ENCODE measurements at places on chromosomes 2 and 18.

DNA sequence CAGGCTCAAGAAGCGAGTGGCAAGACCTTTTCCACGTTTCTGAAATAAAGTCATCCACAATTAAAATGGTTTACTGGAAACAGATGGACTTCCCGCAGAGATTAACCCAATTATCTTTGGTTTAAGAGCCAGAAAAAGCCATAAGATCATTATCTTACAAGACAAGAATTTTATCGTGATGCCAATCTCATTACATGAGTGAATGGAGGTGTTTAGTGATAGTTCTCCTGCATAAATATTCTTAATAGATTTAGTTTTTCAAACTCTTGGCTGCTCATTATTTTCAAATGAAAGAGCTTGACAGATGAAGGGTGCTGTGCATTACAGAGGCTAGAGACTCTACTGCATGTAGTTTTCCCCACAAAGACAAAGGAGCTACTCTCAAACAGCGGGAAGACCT lies 1028.4 kb upstream of the PIK3C3 start:
- DNase-seq: no peak

DNA sequence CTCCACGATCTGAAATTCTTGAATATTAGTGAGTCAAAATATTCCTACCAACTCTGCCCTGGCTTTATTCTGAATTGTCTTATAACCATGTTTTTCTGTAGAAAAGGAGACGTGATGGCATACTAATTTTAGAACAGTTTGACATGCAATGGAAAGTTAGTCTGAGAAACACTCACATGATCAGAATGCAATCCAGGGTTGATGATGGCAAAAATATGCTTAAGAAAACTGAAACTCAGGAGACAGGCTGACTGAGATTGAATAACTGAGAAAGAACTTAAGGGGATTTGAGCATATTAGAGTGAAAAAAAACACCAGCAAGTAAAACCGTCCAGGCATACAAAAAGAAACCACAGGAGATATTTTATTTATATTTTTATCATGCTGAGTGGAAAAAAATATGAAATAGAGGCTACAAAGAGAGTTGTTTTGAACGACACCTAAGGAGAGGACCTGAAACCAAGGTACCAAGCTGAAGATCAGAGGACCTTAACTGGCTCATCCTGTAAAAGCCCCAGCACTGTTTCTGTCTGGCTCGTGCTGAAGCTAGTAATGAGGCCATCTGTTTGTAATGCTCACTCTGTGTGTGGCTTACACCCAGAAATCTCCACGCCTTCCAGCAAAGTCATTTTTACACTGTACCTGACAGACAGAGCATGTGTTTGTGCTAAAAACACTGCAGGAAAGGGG lies 437.2 kb upstream of the PKDCC start:
- no peak for DNase-seq

DNA sequence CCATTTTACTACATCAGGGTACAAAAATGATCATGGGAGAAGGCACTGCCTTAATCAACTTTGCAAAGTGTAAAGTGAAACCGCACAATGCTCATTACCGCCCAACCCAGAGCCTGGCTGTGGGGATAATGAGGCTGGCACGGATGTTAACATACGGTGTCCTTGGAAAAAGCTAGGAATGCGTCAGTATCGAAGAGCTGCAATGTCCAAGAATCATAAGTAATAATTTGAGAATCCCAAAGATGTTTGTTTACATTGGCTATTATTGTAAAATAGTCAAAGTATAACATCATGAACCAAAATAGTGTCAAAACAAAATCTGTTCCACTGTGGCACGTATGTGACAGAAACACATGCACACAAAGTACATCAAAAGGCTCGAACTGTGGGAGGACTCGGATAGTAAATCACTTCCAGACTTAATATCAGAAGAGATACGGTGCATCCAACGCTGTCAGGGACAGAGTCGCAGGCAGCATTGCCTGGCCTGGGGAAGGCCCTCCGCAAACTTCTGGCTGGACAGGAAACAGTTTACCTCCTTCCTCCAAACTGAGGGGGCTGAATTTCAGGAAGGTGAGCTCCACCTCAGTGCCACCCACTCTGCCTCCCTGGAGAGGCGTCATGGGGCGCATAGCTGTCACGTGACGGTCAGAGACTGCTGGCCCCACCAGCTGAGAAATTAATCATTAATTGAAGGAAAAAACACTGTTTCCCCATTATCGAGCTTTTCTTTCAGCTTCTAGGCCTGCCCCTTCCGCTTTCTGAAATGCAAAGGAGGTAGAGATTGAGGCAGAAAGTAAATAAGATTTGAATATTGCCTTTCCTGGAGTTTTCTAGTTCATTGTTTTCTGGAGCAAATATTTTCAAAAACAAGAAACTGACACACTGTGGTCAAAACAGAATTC lies 1.8 kb upstream of the ID2 start:
- DNase-seq: no peak

DNA sequence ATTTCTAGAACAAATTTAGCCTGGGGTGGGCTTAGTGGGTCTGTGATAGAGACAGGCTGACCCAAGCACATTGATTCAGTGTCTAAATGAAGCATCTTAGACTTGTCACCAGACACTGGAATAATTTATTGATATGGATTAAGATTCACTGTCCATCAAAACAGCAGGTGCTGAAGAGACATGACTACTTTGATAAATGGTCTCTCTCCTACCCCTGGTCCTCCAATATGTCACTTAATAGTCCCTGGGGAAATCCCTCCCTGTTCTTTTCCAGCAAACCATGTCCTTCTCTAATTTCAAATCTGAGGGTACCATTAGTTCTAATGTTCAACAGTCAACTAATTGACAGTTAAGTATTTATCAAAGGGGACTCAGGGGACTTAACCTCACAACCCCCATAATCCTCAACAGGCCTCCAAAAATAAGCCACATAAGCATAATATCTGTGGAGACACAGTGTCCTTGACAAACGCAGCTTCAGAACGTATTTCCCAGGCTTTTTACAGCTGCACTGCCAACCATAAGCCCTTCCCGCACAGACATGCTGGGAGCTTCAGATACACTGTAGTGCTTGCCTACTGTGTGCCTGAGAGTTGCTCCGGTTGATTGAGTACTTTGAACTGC lies 391.0 kb downstream of the THSD7B start:
- no peak for DNase-seq

- DNase-seq: no peak
Observed at GRCh38 chr2:11103984-11104793, 51.1 kb upstream of the SLC66A3 start.

DNA sequence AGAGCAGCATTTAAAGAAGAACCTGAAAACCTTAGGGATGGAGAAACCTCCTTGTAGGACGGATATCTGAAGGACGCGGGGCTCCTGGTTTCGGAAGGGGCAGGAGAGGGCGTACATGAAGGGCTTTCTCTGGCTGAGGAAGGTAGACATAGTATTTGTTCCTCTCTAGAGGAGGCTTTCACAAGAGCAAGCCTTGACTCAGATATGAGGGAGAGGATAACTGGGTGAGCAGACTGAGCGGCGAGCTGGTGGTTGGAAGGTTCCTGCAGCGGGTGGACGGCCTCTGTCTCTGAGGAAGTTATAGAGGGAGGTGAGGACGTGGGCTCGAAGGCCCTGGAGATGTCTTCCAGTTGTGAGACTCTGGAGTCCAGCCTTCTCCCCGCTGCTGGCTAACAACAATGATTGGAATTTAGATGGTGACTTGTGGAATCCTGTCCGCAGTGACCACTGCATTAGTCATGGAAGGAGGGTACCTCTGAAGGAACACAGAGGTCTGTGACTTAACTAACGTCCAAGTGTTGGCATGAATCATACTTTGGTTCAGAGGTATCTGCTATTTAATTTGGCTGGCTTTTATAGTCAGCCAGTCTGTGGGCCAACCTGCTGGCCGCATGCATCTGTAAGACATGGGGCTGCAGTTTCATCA lies 80.9 kb downstream of the ASAP2 start:
- no peak for DNase-seq

DNA sequence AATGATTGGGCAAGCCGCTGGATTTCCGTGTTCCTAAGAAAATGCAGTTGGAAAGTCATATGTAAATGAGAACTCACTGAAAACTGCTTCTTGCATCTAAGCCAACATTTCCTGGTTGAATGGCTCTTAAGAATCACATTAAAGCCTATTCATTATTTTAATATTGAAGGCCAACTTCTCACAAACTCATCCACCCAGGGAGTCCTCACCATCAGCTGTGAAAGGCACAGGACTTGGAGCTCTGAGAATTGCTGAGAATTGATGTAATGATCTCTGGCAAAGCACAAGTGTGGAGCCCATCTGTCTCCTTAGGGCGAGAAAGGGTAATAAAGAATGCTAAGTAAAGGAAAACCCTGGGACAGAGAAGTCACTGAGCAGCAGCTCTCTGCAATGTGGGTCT lies 55.9 kb upstream of the APCDD1 start:
- no peak for DNase-seq

DNA sequence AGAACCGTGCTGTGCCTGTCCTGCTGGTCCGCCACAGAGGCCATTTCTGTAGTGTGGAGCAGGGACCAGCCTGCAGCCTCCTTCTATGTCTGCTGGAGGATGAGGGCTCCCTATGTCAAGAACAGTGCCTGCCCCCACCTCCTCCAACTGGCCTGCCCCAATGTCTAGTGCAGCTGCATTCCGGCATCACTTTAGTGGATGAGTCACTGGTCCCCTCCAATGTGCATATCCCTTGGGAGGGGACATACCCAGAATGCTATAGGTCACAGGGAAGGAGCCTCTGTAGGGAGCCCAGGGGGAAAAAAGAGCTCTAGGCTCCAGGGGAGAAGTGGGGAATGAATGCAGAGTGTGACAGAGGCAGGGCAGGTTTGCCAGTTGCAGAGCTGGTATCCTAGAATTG lies 219.6 kb downstream of the CELF4 start:
- no peak for DNase-seq

- no peak for DNase-seq
Observed at GRCh38 chr18:72866442-72866900, 1.3 kb downstream of the NETO1 start.

DNA sequence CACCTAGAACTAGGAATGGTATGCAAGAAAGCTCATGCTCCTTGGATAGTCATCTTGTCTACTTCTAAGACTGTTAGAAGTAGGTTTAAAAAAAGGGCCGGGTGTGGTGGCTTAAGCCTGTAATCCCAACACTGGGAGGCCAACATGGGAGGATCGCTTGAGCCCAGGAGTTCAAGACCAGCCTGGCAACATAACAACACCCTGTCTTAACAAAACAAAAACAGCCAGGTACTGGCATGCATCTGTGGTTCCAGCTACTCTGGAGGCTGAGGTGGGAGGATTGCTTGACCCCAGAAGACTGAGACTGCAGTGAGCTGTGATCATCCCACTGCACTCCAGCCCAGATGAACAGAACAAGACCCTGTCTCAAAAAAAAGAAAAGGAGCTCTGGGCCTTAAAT lies 19.9 kb downstream of the PNO1 start:
- no peak for DNase-seq

DNA sequence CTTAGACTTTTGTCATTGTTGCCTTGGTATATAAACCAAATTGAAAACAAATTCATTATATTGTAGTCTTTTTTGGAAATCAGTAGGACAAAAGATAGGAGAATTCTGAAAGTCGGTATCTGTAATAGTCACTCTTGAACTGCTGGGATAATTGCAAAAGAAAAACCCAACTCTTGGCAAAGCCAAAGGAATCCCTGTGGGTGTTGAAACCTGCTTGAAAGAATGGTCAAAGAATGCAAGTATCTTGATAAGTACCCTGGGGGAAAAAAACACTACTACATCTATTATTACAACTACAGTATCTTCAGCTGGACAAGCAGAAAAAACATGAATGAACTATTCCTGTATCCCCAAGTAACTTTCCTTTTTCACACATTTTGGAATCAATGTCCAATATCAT lies 7.3 kb upstream of the FAM237A start:
- DNase-seq: no peak

DNA sequence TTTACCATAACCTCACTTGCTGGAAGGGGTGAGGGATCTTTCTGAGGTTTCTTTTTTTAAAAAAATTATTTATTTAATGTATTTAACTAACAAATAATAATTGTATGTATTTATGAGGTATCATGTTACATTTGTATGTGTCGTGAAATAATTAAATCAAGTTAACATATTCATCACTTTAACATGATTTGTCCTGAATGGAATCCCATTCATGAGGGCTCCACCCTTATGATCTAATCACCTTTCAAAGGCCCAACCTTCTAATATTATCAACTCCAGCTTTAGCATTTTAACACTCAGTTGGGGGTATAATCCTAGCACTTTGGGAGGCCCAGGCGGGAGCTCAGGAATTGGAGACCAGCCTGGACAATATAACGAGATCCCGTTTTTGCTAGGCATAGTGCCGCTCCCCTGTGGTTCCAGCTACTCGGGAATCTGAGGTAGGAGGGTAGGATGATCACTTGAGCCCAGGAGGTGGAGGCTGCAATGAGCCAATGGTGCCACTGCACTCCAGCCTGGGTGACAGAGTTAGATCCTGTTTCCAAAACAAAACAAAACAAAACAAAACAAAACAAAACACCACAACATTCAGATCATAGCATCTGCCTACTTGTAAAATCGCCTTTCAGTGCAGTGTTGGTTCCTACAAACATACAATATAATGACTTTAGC lies 1.1 kb upstream of the TAF4B start:
- DNase-seq: no peak

Measured in effector CD4-positive, alpha-beta T cell (primary cell).